HS-27A (cell line): ENCODE measurements at places on chromosomes 5 and 9.

- no peak for DNase-seq
These were observed 779 bp downstream of the FAM13B start for GRCh38 chr5:138032028-138032571.

DNA sequence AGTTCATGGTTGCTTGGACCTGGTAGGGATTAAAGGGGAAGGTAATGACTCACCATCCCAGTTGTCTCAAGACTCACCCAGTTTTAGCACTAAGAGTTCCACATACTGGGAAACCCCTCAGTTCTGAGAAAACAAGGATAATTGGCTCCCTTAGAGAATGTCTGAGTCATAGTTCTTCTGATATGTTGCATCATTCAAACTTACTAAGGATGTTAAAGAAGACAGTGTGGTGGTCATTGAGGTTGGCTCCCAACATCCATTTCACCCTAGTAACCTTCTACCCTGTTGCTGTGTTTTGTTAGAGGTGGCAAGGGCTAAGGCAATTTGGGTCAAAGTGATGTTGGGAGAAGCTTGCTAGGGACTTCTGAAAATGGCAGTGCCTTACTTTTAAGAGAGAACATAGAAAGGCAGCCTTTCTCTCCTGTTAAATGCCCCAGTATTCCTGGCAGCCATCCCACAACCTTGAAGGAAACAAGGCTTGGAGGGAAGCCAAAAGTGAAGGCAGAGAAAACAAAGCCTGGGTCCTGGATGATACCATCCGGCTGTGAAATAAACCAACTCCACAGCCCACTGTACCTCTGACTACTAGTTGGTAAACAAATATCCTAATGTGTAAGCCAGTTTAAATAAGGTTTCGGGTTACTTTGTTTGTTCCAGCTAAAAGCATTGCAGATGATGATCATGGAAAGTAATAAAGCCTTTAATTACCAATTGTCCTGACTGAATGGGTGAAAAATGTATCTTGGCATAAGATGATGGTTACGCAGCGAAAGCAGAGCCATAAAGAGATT is 80.4 kb upstream of the ADAMTSL1 start:
- DNase-seq = peak; percentile 62

DNA sequence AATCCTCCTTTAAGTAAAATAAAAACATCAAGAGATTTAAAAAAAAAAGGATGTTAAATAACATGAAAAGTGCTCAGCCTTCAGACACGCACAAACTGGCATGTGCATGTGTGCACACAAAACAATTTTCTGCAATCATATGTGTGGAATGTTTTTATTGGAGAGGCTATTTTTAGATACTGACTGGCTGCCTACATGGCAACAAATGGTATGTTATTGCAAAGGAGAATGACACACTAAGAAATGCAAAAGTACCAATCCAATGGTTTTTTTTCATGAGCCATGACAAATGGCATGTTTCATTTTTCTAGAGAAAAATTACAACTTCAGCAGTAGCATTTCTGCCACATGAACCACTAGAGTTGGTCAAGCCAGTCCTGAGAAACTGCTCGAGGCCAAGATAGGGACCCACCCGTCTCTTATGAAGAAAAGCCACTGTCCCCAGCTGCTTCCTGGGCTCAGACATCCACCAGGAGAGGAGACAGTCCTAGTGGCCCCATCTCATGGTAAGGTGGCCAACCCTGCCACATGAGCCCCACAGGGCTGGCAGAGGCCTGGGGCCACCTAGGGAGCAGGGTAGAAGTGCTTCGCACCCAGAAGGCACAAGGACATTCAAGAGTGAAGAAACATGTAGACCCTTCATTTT is 116.4 kb downstream of the MYO10 start:
- peak; percentile 56 for DNase-seq

GRCh38 chr9:113677057-113677456 is 199.1 kb upstream of the ZNF618 start:
- no peak for DNase-seq

DNA sequence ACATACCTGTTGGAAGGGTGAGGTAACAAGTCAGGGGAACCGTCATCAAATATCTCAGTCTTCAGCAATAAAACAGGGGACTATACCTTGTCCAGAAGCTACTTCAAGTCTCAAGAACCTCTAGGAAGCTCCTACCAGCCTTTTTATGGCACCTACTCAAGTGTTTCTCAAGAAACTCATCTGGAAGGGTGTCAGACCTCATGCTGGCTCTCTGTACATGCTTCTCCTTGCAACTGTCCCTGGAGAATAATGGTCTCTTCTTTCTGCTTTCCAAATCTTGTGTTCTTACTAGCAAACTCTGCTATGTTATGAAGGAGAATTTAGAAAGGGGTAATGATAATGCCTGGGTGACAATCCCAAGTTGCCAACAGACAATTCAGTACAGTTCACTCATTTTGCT is 8.3 kb upstream of the PTAR1 start:
- DNase-seq = no peak

GRCh38 chr9:22379272-22379671 is 67.4 kb upstream of the DMRTA1 start:
- no peak for DNase-seq

DNA sequence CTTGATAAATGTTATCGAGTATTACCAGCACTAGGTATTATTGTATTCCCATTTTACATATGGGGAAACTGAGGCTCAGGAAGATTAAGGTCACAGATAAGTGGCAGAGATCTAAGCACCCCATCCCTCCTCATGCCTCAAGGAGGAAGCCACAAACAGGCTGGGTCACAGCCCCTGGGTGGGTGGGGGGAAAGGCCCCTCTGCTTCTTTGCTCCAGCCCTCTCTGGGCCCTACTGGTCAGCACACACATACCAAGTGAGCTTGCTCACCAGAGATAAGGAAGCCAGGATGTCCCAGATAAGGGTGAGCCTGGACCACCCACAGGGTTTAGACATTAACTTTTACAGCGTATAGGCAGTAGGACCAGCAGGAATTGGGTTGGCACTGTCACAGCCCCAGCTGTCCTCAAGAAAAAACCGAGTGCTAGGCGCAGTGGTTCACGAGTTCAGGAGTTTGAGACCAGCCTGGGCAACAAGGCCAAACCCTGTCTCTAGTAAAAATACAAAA is 45.3 kb downstream of the STK10 start:
- DNase-seq = no peak

DNA sequence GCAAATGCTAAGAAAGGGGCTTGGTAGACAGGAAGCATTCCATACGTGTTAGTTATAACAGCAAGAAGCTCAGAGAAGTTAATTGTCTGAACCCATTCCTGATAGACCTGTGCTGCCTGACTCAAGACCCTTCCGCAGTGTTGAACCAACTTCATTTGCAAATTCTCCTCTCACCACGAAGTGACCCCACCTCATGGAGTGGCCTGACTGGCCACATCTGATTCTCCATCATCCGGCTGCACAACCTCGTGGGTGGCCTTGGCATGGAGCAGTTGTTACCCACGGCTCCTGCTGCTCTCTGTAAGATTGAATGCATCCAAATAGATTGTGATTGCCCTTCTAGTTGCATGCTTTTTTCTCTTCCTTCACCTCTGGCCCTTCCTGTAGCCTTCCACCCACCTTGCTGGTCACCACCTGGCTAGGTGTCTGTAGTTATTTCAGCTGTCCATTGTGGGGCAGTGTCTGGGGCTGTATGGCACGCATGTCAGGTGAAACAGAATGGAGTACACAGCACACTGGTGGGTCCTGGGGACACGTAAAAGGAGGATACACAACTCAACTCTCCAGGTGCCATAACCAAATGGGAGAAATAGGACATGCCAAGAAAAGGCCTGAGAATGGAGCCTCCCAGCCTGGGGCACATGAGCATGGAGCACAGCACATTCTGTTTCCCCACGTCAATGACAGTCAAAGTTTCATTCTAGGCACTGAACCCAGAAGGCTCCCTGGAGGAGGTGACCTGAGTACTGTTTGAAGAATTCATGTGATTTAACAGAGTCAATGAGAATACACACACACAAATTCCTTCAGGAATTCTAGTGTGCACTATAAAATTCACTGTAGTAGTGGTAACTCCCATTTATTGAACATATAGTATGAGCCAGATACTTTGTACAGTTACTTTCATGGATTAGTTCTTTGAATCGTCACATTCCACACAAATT is 70.5 kb upstream of the PTCH1 start:
- DNase-seq = no peak

- no peak for DNase-seq
These were observed 500.1 kb downstream of the ENC1 start for GRCh38 chr5:74140409-74140808.

DNA sequence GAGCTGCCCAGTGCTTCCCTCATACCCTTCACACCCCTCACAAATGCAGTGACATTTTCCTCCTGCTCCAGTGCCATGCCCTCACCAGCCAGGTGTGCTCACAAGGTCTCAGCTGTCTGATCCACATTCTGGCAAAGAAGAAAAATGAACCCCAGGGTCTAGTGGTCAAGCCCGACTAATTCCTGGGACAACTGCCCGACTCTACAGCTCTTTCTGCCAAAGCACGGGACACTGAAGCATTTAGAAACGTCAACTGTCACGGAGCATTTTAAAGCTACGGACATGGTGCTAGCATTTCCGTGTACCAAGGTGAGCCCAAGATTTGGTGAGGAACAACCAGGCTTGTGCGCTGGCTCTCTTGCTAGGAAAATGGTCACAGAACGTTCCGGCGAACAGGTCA is 56.8 kb upstream of the PHYKPL start:
- no peak for DNase-seq

- DNase-seq = no peak
These were observed 152.3 kb downstream of the NR3C1 start for GRCh38 chr5:143251190-143251589.

- DNase-seq = no peak
These were observed 582 bp upstream of the FBXO4 start for GRCh38 chr5:41924526-41924871.

GRCh38 chr9:28410411-28410810 is 837.1 kb upstream of the C9orf72 start:
- no peak for DNase-seq

GRCh38 chr9:81424431-81424830 is 264.9 kb downstream of the TLE1 start:
- DNase-seq = no peak

GRCh38 chr9:74499770-74500583 is 2.8 kb downstream of the RORB start:
- DNase-seq = no peak

DNA sequence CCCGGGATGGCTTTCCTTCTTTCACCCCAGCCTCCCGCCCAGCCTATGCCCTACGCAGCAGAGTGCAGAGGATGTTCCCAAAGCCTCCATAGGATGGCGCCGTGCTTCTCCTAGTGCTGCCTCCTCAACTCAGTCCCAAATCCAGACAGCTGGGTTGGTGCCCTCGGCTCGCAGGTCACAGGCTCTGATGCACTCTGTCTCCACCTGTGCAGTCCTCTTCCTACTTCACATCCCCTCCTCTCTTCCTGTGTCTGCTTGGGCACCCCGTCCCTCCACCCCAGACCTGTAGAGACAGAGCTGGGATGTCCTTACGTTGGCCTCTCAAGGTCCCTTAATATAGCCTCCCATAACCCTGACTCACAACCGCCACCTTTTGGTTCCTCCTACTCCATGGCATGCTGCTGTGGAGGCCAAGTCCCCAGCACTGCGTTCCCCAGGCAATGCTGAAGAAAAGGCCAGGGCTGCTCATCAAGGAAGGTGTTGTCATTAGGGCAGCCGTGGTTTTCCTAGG is 314.4 kb downstream of the GADD45G start:
- no peak for DNase-seq

DNA sequence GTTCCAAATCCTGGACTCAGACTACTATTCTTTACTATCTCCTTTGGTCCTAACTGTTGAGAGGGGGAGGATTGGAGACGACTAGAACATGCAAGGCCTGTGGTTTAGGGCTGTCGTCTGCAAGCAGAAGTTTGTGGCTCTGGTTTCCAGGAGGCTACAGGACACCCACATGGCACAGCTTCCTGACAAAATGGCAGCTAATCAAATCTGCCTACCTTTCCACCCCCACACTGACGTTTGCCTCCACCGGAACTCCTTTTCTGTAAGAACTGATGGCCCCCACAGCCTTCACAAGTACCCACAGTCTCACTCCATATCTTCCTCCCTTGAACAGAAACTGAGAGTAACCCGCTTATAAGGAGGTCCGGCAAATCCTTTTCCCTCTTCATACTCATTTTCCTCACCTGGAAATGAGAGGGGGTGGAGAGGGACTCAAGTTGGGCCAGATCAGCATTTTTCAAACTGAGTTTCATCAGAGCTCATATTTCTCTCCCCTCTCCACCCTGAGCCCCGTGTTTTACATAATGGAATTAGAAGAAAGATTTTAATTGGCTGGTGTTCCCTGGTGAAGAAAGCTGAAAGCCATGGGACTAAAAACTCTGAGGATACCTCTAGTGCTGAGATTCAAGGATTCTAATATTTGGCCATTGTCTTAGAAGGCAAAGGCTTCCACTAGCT is 5.2 kb downstream of the SLC31A2 start:
- no peak for DNase-seq

DNA sequence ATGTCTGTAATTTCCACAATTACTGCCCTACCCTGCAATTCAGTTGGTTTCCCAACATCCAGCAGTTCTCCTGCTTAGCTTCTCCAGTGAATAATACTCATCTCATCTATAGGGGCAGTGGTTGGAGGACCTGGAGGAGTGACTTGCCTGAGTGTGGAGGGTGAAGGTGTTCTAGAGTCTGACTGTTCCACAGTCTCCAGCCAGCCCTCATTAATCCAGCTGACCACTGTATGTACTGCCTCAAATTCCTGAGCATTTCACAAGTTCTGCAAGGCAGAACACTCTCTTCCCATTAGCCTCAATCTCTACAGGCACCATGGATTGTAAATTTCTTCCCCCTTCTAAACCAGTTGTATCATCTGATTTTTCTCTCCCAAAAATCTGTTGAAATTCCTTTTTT is 147.4 kb upstream of the NFIL3 start:
- no peak for DNase-seq

DNA sequence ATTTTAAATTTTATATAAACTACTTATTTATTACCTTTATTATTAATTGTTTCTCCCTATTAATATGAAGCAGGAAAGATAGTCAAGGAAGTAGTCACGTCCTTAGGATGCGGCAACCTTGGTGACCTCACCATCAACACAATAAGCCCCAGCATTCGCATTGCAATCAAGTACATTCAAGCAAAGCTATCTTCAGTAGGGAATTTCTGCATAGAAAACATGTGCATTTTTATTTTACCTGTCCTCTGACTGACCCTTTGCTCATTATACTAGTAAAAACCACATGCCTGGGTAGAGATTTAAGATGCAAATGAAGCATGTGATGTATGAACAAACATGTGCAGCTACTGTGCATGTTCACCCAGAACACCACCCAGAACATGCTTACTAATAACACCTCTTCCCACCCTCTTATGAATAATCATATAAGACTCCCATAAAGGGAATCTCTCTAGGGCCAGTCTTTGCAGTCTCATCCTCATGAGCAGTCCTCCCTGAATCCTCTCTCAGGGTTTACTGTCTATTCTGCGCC is 869.6 kb downstream of the TAF11L14 start:
- no peak for DNase-seq

DNA sequence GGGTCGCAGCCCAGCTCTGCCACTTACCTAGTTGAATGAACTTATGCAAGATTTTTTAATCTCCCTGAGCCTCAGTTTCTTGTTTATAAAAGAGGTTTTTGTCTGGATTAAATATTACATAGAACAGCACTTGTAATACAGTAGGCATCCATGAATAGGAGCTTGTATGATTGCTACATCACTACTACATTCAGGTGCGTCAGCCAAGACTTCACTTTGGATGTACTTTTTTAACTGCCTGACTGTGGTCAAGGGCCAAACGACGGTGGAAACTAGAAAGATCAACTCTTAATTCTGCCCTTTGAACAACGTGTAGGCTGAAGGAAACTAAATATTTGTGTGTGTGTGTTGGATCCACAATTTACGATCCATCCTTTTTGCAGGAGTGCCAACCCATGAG is 172.8 kb downstream of the RFK start:
- no peak for DNase-seq
